NCI-H82 (cell line): ENCODE measurements at places on chromosomes 6 and 20.

- DNase-seq = no peak
These were observed 48.4 kb downstream of the CPXM1 start for GRCh38 chr20:2751878-2752566.

GRCh38 chr6:152018876-152019275 lies 211.4 kb downstream of the ESR1 start:
- DNase-seq = no peak

GRCh38 chr6:77368660-77369313 lies 94.5 kb downstream of the HTR1B start:
- DNase-seq = no peak

DNA sequence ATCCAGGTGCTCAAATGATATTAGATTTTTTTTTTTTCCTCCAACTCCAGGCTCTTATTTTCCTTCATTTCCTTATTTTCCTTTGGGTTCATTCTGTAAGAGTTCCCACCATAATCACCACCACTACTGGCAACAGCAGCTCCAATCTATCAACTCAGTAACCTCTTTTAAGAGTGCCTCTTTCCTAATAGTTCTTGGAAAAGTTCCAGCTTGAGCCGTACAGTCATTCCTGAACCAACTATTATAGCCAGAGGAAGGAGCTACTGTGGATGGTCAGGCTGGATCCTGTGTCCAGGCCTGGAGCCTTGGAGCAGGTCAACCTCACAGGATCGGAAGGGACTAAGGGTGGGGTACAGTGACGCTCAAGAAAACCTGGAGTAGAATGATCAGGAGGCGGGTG lies 4.2 kb upstream of the ANGPT4 start:
- no peak for DNase-seq

DNA sequence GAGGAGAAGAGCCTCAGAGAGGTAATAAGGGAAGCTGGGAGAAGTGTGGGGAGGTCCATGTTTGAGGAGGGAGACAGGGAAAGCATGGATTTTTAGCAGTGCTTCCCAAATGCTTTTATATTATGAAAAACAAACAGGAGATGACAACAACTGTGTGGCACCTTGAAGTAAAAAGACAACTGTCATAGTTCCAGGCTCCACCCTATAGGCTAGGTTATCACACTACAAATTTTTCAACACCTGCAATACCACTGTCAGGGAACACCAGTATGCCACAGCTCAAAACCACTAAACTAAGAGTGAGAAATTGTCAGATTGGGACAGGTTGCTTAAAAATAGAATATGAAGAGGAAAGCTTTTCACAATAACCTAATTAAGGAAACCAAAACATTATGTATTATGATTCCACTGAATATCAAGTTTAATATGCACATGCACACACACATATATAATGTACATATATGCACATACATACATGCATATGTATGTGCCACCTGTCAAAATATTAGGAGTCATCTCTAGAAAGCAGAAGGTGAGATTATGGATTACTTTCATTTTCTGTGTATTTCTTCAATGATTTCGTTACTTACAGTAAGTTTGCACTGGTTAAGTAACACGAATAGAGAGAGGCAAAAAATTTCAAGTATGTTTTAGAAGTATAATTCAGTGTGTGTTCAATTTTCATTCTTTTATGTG lies 261.2 kb downstream of the PTPRK start:
- DNase-seq = no peak

DNA sequence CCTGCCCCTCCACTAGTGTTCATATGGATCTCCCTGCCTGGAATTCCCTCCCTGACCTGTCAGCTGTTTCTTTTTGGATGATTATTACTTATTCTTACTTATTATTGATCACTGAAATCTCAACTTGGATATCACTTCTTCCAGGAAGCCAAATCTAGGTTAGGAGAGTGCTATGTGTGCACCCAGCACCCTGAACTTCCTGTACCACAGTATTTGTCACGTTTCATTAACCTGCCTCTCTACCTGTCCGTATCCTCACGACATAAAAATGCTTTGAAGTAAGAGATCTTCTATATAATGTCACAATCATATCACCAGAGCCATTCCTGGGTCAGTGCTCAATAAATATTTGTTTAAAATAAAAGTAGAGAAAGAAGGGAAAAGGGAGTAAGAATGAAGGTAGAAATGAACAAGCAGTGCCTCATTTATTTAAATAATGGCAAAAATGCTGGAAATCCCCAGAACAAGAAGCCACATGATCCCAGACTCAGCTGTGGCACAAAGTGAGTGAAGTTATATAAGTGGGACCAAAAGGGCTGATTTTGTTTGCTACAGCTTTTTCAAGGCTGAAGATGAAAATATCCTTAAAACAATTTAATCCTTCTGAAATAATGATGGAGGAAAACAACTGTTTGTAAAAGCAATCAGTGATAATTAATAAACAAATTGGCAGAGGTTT lies 88.0 kb upstream of the MANEA start:
- no peak for DNase-seq

DNA sequence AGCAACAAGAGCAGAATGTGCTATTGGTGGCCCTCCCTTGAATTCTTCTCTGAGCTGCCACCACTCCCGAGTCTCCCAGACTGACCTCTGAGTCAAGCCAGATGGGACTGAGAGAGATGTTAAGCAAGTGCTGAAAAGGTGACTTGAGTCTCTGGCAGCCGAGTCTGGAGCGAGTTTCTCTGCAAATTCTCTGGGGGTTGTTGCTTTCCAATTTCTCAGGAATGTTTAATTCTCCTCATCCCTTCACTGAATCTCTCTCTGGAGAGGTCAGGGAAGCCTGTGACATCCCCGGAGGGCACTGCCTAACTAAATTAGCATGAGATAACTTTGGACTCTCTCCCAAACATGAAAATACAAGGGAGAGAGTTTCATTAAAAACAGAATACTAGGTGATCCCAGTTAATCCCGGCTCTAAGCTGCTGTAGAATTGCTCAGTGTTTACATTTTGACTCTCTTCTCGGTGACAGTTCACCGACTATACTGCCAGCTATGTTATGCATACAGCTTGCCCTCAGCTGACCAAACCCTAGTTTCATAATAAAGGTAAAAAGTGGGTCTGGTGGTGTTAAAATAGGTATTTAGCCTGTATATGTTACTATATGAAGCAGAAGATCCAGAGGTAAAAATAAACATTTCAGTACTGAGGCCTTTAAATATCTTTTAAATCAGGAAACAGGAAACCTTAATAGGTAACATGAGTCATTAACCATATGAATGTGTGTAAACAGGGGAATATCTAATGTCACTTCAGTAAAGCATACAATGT lies 157.9 kb downstream of the FOXC1 start:
- DNase-seq = peak; percentile 75

- no peak for DNase-seq
These were observed 143.1 kb upstream of the RREB1 start for GRCh38 chr6:6964675-6965074.

- no peak for DNase-seq
These were observed 790 bp downstream of the NEDD9 start for GRCh38 chr6:11231564-11232192.

- no peak for DNase-seq
These were observed 26.1 kb downstream of the FARS2 start for GRCh38 chr6:5287205-5287965.

DNA sequence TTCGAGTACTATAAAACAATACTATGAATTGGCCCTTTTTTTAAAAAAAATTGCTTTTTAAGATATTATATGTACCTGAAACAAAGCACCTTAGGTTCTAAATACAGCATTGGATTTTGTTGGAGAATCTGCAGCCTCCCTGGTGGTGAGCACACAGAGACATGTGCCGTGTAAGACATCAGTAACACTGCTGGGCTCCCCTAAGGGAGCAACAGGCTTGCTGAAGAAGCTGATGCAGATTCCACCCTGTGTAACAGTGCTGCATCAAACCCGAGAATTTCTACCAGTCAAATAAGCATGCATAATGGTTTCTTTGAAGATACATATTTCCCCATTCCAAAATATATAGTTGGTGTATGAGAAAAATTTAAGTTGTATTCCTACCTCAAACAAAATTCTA lies 17.4 kb downstream of the KIAA1586 start:
- DNase-seq = no peak

DNA sequence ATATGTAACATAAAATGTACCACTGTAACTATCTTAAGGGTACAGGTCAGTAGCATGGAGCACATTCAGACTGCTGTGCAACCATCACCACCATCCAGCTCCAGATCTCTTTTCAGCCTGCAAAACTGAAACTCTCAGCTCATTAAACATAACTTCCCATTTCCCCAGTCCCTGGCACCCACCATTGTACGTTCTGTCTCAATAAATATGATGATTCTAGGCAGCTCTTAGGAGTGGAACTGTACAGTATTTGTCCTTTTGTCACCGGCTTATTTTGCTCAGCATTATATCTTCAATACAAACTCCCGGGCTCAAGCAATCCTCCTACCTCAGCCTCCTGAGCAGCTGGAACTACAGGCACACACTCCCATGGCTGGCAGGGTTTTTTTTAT lies 1.5 kb downstream of the ZC3H12D start:
- DNase-seq = no peak
